ENCODE measurements at places on chromosomes 1 and 21.

DNA sequence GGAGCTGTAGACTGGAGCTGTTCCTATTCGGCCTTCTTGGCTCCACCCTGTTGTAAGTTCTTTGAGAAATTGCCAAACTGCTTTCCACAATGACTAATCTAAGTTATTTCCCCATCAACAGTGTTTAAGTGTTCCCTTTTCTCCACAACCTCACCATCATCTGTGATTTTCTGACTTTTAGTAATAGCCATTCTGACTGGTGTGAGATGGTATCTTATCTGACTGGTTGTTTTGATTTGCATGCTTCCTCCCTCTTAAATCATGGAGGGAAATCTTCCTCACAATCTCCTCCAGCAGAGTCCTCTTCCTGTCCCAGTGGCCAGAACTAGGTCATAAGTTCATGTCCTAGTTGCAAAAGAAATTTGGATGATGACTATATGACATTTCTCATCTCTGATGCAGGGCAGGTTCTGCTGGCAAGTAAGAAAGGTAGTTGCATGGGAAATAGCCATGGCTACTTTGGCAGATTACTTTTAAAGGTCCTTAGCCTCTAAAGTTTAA, 294.0 kb downstream of the LRRC40 start:
- no peak for DNase-seq

- DNase-seq = no peak
Observed at GRCh38 chr1:101261623-101262022, 24.8 kb downstream of the S1PR1 start.

- DNase-seq = no peak
Observed at GRCh38 chr1:89553157-89553556, 28.5 kb downstream of the LRRC8B start.

- no peak for DNase-seq
Observed at GRCh38 chr1:64515427-64515826, 45.5 kb downstream of the CACHD1 start.

DNA sequence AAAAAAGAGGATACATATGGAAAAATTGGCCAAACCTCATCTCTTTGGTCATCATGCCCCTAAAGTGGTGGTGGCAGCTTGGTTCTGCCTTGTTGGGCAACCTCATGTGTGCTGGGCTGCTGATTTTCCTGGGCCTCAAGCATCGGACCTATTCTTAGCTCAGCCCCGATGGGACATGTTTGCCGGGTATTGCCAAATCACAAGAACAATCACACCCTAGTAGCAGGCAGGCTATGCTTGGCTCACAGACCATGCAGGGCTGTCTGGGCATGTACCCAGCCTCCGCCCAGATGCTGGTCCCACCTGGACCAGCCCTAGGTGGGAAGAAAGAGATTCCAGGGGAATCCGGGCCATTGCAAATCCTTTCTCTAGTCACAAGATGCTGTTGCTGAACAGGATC, 189.4 kb upstream of the FGGY start:
- DNase-seq = no peak

DNA sequence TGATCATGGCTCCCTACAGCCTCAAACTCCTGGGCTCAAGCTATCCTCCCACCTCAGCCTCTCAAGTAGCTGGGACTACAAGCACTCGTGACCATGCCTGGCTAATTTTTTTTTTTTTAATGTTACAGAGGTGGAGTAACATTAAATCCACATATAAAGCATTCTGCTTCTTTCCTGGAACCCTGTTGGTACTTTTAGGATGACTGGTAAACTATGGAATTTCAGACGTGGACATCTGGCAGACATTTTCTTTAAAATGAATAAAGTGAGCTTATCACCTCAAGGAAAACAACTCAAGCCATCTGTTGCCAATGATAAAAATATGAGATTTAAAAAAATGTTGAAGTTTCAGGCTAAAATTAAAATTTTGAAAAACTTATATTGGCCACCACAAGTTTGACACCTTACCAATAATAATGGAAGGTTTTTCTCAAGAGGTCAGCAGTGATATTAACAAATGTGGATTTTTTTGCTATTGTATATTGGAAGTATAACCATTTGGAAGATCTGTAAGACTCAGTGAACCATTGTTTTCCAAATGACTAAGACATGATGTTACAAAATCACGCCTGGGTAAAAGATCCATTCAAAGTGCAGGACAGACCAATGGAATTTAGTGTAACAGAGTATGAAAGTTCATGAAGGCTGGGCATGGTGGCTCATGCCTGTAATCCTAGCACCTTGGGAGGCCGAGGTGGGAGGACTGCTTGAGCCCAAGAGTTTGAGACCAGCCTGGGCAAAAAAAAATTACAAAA, 52.7 kb upstream of the EIF4G3 start:
- no peak for DNase-seq

GRCh38 chr21:42736646-42737350, 83.4 kb downstream of the PDE9A start:
- no peak for DNase-seq
